Nephron progenitor cell (in vitro differentiated cells): ENCODE measurements at places on chromosomes 12 and 14.

DNA sequence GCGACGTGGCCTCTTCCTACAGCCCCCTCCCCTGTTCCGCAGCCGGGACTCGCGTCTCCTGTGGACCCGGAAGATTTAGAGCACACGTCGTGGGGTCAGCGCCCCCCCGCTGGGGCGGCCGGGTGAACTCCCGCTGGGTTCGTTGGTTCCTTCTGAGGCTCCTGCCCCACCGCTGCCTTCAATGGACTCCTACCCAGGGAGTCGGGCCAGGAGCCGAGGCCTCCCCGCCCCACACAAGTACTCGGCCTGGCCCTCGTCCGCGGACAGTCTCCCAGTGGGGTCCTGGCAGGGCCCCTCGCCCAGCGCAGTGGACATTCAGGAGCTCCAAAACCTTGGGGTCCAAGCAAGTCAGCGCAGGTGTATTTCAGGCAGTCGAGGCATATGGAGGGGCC lies 1.2 kb downstream of the MMP17 start:
- no peak overlapping the region for H3K27ac ChIP-seq
- DNase-seq, result peak; percentile 35
- no peaks in the 10 kb centered on the region for H3K4me1 ChIP-seq
- no peaks in the 10 kb centered on the region for H3K36me3 ChIP-seq
- H3K27me3 ChIP-seq, result peaks cover 83% of the 10 kb centered on the region

DNA sequence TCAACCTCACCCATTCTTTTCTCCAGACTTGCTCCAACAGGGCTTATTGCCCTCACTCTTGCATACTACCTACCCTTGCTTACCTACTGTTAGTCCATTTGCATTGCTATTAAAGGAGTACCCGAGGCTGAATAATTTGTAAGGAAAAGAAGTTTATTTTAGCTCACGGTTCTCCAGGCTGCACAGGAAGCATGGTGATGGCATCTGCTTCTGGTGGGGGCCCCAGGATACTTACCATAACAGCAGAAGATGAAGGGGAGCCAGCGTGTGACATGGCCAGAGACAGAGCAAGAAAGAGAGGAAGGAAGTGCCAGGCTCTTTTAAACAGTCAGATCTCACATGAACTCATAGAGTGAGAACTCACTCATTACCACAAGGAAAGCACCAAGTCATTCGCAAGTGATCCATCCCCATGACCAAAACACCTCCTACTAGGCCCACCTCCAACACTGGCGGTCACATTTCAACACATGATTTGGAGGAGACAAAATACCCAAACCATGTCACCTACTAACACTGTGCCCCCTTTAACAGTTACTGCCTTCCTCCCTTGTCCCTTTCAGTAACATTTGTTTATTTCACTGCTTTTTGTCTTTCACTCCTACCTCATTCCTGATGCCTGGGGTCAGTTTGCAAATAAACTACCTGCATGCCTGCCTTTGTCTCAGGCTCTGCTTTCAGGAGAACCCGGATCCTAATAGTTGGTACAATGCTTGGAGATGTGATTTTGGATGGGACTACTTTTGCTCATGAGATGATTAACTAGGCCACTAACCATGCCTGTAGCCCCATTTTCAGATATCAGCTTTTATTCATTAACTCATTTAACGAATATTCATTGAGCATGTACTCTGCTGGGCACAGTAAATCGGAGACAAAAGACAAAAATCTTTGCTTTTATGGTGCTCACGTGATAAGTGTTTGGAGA lies 41.6 kb upstream of the CSRP2 start:
- H3K27ac ChIP-seq, result peak overlapping the region; percentile 46
- H3K36me3 ChIP-seq, result no peaks in the 10 kb centered on the region
- H3K27me3 ChIP-seq, result peaks cover 9% of the 10 kb centered on the region
- peaks cover 18% of the 10 kb centered on the region for H3K4me1 ChIP-seq
- no peak for DNase-seq

- peaks cover 3% of the 10 kb centered on the region for H3K27me3 ChIP-seq
- DNase-seq, result no peak
- peaks cover 68% of the 10 kb centered on the region for H3K4me1 ChIP-seq
- H3K27ac ChIP-seq, result peak overlapping the region; percentile 55
- peaks cover under 1% of the 10 kb centered on the region for H3K36me3 ChIP-seq
These were observed 116.2 kb downstream of the DIP2B start for GRCh38 chr12:50620978-50621360.

DNA sequence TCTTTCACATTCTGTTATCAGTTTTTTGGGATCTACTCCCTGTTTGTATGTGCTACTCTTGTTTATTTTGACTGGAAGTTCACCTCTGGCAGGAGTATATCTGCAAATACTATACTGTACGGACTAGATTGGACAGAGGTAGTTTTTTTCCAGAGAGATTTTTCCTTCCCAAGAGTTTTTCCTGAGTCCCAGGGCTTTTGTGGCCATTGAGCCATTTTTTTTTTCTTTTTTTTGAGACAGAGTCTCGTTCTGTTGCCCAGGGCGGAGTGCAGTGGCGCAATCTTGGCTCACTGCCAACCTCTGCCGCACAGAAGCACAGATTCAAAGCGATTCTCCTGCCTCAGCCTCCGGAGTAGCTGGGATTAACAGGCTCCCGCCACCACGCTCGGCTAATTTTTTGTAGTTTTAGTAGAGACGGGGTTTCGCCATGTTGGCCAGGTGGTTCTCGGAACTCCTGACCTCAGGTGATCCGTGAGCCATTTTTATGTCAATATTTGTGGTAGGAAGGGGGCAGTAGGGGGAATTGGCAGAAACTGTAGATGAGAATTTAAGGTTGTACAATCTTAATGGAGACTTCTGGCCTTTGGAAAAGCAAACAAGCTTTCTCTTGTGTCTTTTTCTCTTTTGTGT lies 19.4 kb downstream of the KTN1 start:
- H3K27ac ChIP-seq, result no peak overlapping the region
- no peak for DNase-seq
- H3K36me3 ChIP-seq, result peaks cover 51% of the 10 kb centered on the region
- H3K27me3 ChIP-seq, result peaks cover 3% of the 10 kb centered on the region

- no peak overlapping the region for H3K27ac ChIP-seq
- DNase-seq, result no peak
- H3K4me1 ChIP-seq, result peaks cover 7% of the 10 kb centered on the region
- no peaks in the 10 kb centered on the region for H3K27me3 ChIP-seq
- no peak overlapping the region for H3K4me3 ChIP-seq
These were observed 172.7 kb downstream of the ETNK1 start for GRCh38 chr12:22797701-22798100.

- no peak overlapping the region for H3K27ac ChIP-seq
- H3K27me3 ChIP-seq, result peaks cover 3% of the 10 kb centered on the region
- DNase-seq, result no peak
- no peak overlapping the region for H3K4me3 ChIP-seq
- no peaks in the 10 kb centered on the region for H3K4me1 ChIP-seq
These were observed 264.3 kb upstream of the FOXN3 start for GRCh38 chr14:89681086-89682018.

DNA sequence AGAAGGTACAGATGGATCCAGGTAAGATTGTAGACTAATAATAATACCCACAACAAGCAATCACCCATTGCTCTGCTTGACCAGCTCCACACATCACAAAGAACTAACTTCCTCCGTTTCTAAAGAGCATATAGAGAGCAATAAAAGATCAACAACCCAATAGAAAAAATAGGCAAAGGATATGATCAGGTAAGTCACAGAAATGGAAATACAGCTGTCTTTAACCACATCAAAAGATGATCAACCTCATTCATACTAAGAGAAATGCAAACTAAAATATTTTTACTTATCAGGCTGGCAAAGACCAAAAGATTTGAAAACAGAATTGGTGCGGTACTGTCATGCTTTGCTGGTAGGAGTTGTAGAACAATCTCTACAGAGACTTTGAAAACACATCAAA lies 8.9 kb downstream of the C2CD5 start:
- H3K36me3 ChIP-seq, result peaks cover 72% of the 10 kb centered on the region
- no peak overlapping the region for H3K27ac ChIP-seq
- H3K4me1 ChIP-seq, result peaks cover 8% of the 10 kb centered on the region
- no peak overlapping the region for H3K4me3 ChIP-seq
- H3K27me3 ChIP-seq, result no peaks in the 10 kb centered on the region
- DNase-seq, result no peak

GRCh38 chr14:72780751-72781150 lies 113.2 kb downstream of the DPF3 start:
- no peak for DNase-seq
- peaks cover 38% of the 10 kb centered on the region for H3K36me3 ChIP-seq
- peaks cover 55% of the 10 kb centered on the region for H3K4me1 ChIP-seq
- H3K4me3 ChIP-seq, result no peak overlapping the region
- no peak overlapping the region for H3K27ac ChIP-seq

GRCh38 chr14:51648296-51648695 lies 3.4 kb upstream of the FRMD6 start:
- peaks cover 48% of the 10 kb centered on the region for H3K4me1 ChIP-seq
- no peak overlapping the region for H3K4me3 ChIP-seq
- H3K27ac ChIP-seq, result no peak overlapping the region
- H3K27me3 ChIP-seq, result no peaks in the 10 kb centered on the region

- no peak overlapping the region for H3K4me3 ChIP-seq
- peaks cover 73% of the 10 kb centered on the region for H3K4me1 ChIP-seq
- peaks cover 3% of the 10 kb centered on the region for H3K27me3 ChIP-seq
- H3K27ac ChIP-seq, result no peak overlapping the region
- no peak for DNase-seq
- peaks cover 19% of the 10 kb centered on the region for H3K36me3 ChIP-seq
These were observed 22.8 kb upstream of the RPLP0 start for GRCh38 chr12:120223458-120224303.

DNA sequence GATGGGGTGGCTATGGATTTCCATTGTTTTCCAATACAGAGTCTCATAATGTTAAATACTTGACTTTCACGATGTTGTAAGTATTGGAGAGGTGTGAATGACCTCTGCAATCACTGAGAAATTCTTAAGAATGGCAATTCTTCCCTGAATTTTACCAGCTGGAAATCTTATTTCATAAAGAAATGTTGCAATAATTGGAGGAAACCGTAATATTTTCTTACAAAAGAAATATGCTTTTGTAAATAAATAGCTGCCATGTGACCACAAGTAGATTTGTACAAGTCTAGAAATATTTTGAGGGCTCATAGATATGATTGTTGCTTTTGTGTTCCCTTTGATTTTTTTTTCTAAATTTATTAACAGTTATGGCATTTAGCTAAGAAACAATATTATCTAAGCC lies 308.7 kb upstream of the ATP2B1 start:
- DNase-seq, result no peak
- H3K4me1 ChIP-seq, result peaks cover 6% of the 10 kb centered on the region
- no peak overlapping the region for H3K4me3 ChIP-seq
- no peaks in the 10 kb centered on the region for H3K36me3 ChIP-seq

DNA sequence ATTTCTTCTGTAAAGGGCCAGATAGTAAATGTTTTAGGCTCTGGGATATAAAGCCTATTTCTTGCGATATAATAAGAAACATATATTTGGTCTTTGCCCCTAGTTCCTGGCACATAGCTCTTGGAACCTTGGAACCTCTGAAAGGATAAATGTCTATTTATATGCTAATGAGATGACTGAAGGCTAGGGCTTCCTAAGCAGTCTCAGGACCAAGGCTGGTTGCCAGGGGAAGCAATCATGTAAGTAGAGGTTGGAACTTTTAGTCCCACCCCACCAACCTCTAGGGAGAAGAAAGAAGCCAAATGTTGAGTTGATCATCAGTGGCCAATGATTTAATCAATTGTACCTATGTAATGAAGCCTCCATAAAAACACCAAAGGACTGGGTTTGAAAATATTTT lies 26.6 kb upstream of the NFYB start:
- no peaks in the 10 kb centered on the region for H3K4me1 ChIP-seq
- H3K27me3 ChIP-seq, result peaks cover 7% of the 10 kb centered on the region
- no peak overlapping the region for H3K4me3 ChIP-seq
- no peak for DNase-seq
- no peaks in the 10 kb centered on the region for H3K36me3 ChIP-seq

- peaks cover 8% of the 10 kb centered on the region for H3K4me1 ChIP-seq
- H3K27me3 ChIP-seq, result no peaks in the 10 kb centered on the region
- no peak overlapping the region for H3K4me3 ChIP-seq
- no peaks in the 10 kb centered on the region for H3K36me3 ChIP-seq
- peak; percentile 18 for DNase-seq
These were observed 105.1 kb upstream of the TMEM260 start for GRCh38 chr14:56474419-56475022.

DNA sequence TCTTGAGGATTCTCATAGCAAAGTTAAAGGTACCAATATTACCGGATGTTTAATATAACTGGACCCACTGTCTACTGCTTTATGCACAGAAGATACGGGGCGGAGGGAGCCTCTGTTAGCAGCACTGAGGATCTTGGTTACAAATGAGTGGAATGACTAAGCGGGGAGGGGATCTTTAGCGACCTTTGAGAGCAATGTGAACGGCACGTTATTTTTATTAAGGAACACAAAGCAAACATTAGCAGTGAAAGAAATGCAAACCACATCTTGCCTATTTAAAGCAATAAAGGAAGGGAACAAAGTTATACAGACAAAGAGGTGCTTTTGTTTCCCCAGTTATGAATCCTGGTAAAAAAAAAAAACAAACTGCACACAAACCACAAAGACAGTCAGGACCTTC lies 27.1 kb upstream of the PRMT8 start:
- H3K27ac ChIP-seq, result no peak overlapping the region
- H3K27me3 ChIP-seq, result peaks cover 18% of the 10 kb centered on the region
- no peaks in the 10 kb centered on the region for H3K36me3 ChIP-seq
- H3K4me1 ChIP-seq, result peaks cover 50% of the 10 kb centered on the region
- no peak overlapping the region for H3K4me3 ChIP-seq

- peaks cover 15% of the 10 kb centered on the region for H3K27me3 ChIP-seq
- peaks cover 78% of the 10 kb centered on the region for H3K4me1 ChIP-seq
- no peaks in the 10 kb centered on the region for H3K36me3 ChIP-seq
- DNase-seq, result peak; percentile 65
- peak overlapping the region; percentile 86 for H3K4me3 ChIP-seq
- peak overlapping the region; percentile 87 for H3K27ac ChIP-seq
These were observed 11.0 kb upstream of the FBXL14 start for GRCh38 chr12:1605129-1606020.

GRCh38 chr12:27345376-27345775 lies 12.7 kb downstream of the BMAL2 start:
- H3K4me3 ChIP-seq, result no peak overlapping the region
- H3K36me3 ChIP-seq, result no peaks in the 10 kb centered on the region
- no peaks in the 10 kb centered on the region for H3K4me1 ChIP-seq
- H3K27ac ChIP-seq, result no peak overlapping the region

- no peaks in the 10 kb centered on the region for H3K36me3 ChIP-seq
- H3K4me1 ChIP-seq, result no peaks in the 10 kb centered on the region
- H3K4me3 ChIP-seq, result no peak overlapping the region
- H3K27ac ChIP-seq, result no peak overlapping the region
- peaks cover 3% of the 10 kb centered on the region for H3K27me3 ChIP-seq
These were observed 262.0 kb upstream of the G2E3 start for GRCh38 chr14:30296931-30297405.

- H3K27ac ChIP-seq, result no peak overlapping the region
- no peaks in the 10 kb centered on the region for H3K36me3 ChIP-seq
- H3K4me3 ChIP-seq, result no peak overlapping the region
- no peaks in the 10 kb centered on the region for H3K4me1 ChIP-seq
These were observed 1348.9 kb upstream of the FLRT2 start for GRCh38 chr14:84181072-84181471.

DNA sequence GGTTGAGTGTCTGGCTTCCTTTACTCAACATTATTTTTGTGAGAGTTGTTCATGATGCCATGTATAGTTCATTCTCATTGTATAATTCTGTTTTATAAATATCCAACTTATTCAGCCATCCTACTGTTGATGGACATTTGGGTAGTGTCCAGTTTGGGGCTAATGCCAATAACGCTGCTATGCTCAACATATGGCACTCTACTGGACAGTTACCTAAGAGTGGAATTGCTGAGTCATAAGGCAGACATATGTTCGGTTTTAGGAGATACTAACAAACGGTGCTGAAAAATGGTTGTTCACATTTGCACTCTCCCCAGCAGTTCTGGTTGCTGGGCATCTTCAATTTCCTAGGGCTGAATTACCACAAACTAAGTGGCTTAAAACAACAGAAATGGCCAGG lies 28.7 kb upstream of the P2RX4 start:
- no peak overlapping the region for H3K4me3 ChIP-seq
- H3K27ac ChIP-seq, result no peak overlapping the region
- no peak for DNase-seq
- H3K36me3 ChIP-seq, result no peaks in the 10 kb centered on the region
